ENCODE measurements at places on chromosomes 11 and 22. TPM values are rescaled to one million over a fixed set of nuclear protein-coding genes. Genes with fewer than 3 reads are reported as not detected.
A peak's percentile ranks its signal among the peaks of the same experiment; 100 is the strongest.

- peaks cover 3% of the 10 kb centered on the region for H3K27me3 ChIP-seq
- no peaks in the 10 kb centered on the region for H3K4me1 ChIP-seq
- DNase-seq = peak; percentile 13
- no peaks in the 10 kb centered on the region for H3K36me3 ChIP-seq
- H3K27ac ChIP-seq = no peak overlapping the region
- no peak overlapping the region for H3K4me3 ChIP-seq
Observed at GRCh38 chr11:125281831-125282595, 117.5 kb downstream of the PKNOX2 start.

DNA sequence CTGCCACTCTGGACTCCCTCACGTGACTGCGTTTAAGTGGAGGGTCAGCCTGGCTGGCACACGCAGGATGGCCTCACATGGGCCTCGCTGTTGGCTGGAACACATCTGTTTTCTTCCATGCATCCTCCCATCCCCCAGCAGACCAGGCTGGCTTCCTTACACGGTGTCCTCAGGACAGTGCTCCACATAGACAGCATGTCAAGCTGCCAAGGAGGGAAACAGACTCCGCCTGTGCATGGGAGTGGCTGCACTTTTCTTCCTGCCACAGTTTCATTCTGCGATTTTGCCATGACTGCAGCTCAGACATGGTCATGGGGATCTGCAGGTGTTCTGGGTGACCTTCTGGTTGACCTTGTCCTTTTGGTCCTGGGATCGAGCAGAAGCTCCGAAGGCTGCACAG lies 344.2 kb downstream of the SHANK2 start:
- H3K36me3 ChIP-seq = no peaks in the 10 kb centered on the region
- no peak overlapping the region for H3K27ac ChIP-seq
- H3K27me3 ChIP-seq = peaks cover 9% of the 10 kb centered on the region
- no peak overlapping the region for H3K4me3 ChIP-seq
- no peak for DNase-seq
- H3K4me1 ChIP-seq = no peaks in the 10 kb centered on the region

DNA sequence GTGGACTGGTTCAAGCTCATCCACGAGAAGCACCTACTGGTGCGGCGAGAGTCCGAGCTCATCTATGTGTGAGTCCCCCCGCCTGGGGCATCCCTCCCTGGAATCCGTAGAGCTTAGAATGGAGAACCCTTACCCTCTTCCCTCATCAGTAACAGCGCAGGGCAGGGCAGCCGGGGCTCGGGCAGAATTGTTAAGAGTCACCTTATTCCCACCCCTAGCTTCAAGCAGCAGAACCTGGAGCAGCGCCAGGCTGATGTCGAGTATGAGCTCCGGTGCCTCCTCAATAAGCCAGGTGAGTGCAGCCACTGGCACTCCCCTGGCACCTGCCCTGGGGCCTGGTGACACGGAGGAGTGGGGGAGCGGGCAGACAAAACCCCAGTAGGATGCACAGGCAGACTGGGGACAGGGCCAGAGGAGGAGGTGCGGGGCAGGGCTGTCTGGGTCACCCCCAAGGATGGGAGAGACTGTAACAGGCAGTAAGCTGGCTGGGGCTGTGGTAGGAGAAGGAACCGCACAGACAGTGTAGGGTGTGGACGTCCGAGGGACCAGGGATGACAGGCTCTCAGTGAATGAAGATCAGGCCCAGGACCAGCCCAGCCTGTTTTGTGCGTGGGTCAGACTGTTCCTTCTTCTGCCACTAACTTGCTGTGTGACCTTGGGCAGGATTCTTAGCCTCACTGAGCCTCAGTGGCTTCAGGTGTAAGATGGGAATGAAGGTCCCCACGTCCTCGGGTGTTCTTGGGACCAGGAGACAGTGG lies 20.4 kb downstream of the C22orf23 start:
- H3K27me3 ChIP-seq = no peaks in the 10 kb centered on the region
- no peak for DNase-seq
- H3K36me3 ChIP-seq = peaks cover 9% of the 10 kb centered on the region
- H3K27ac ChIP-seq = no peak overlapping the region

DNA sequence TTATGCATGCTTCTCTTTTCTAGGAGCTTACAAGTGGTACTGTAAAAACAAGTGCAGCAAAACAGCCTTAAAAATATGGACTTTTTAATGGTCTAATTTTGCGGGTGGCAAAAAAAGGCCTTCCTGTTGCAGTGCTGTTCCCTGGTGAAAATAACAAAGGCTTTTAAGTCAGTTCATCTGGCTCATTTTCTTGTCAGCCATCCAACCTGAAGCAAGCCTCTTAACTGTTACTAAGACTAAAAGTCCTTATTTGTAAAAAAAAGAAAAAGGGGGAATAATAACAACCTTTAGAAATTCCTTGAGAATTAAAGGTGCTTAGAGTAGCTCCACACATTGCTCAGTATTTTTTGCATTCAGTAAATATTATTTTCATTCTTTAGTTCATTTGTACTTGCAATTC lies 200.5 kb upstream of the CHORDC1 start:
- H3K4me3 ChIP-seq = no peak overlapping the region
- no peak overlapping the region for H3K27ac ChIP-seq
- DNase-seq = no peak
- H3K27me3 ChIP-seq = peaks cover 4% of the 10 kb centered on the region

- H3K27me3 ChIP-seq = no peaks in the 10 kb centered on the region
- no peaks in the 10 kb centered on the region for H3K4me1 ChIP-seq
- no peak for DNase-seq
- H3K4me3 ChIP-seq = no peak overlapping the region
- no peaks in the 10 kb centered on the region for H3K36me3 ChIP-seq
- H3K27ac ChIP-seq = no peak overlapping the region
Observed at GRCh38 chr11:132111316-132111715, 740.9 kb downstream of the NTM start.

DNA sequence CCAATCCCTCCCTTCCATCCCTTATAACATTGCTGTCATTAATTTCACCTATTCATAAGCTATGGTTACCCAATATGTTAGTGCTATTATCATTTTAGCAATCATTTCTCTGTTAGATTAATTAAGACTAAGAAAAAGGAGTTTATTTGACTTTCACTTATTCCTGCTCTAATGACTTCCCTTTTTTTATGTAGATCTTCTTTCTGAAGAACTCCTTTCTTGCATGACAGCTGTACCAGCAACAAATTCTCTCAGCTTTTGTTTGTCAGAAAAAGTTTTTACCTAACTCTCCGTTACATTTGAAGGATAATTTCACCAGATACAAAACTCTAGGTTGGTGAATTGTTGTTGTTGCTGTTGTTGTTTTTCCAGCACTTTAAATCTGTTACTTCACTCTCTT lies 28.6 kb upstream of the OR8B8 start:
- no peaks in the 10 kb centered on the region for H3K4me1 ChIP-seq
- no peaks in the 10 kb centered on the region for H3K36me3 ChIP-seq
- no peak for DNase-seq

PAX6 gene
- not detected for total RNA-seq

FAM180B gene
- total RNA-seq = 0.11 TPM

IFTAP gene
- total RNA-seq = 6.3 TPM

IL10RA gene
- total RNA-seq = 79.4 TPM

OR52A1 gene
- not detected for total RNA-seq

LRRC56 gene
- total RNA-seq = 0.98 TPM

CSNK1E gene
- 117 TPM for total RNA-seq

PVALB gene
- not detected for total RNA-seq

GSTT4 gene
- not detected for total RNA-seq

PIWIL4 gene
- 0.37 TPM for total RNA-seq

Measured in activated CD4-positive, alpha-beta T cell treated with anti-CD3 and anti-CD28 coated beads for 36 hours (primary cell).